Activated CD4-positive, alpha-beta T cell treated with anti-CD3 and anti-CD28 coated beads, Interleukin-2, amount 10 ng/mL, durations not matched to agents 7 days and 5 days (primary cell): ENCODE measurements at places on chromosomes 5 and 9.

DNA sequence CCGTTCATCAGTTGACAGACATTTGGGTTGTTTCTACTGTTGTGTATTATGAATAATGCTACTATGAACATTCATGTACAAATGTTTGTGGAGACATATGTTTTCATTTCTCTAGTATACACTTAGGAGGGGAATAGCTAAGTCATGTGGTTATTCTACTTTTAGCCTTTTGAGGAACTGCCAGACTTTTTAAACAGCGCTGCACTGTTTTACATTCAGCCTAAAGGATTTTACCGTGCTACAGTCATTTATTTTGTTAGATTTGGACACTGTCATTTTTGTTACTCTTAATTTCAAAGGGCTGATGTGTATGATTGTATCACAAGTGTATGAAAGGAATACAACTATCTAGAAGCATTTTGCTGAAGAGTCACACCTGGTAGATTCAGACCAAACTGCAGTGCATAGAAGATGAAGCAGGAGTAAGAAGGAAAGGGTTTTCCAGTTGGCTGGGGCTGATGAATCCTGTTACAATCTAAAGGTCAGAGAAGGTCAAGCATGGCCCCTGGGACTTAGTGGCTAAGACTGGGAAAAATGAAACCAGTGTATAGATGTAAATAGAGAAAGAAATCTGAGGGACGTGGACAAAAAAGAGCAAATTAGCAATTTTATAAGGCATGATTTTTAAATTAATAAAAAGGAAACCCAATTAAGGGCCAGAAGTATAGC lies 509.7 kb downstream of the PSAT1 start:
- no peak for DNase-seq

DNA sequence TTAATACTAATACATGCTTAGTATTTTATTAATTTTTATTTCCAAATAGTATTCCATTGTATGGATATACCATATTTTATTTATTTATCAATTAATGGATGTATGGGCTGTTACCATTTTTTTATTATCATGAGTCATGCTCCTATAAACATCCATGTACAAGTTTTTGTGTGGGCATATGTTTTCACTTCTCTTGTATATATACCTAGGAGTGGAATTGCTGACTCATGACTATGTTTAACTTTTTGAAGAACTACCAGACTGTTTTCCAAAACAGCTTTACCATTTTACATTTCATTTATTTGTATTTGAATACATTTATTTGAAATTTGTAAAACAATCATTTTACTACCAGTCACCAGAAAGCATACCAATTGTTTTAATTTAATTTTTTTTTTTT lies 14.1 kb upstream of the LRRC19 start:
- no peak for DNase-seq

- no peak for DNase-seq
Measured at GRCh38 chr9:12975496-12975895, 200.7 kb downstream of the LURAP1L start.

DNA sequence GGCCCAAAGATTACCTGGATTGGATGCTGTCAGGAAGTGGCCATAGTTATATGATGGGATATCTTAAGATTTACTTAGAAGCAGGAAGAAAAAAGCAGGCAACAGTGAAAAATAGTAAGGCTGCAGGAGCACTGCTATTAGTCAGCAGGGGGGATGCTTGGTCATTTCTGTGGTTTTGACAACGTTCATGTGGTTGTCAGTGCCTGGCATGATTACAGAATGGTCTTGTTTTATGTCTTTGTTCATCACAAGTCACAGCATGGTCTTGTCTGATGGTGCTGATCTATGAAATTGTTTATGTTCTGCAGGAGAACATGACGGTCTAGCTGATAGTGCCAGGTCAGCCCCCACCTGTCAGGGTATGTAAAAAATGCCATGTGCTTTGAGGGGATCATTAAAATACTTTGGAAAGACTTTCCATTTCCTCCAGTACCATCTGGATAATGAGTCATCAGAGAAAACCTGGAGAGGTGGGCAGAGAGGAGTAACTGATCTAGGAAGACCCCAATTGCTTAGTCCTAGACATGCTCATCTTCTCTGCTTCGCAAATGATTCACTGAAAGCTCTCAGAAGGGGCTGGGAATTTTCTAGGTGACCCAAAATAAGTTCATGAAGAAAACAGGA lies 48.5 kb downstream of the PLGRKT start:
- peak; percentile 13 for DNase-seq

DNA sequence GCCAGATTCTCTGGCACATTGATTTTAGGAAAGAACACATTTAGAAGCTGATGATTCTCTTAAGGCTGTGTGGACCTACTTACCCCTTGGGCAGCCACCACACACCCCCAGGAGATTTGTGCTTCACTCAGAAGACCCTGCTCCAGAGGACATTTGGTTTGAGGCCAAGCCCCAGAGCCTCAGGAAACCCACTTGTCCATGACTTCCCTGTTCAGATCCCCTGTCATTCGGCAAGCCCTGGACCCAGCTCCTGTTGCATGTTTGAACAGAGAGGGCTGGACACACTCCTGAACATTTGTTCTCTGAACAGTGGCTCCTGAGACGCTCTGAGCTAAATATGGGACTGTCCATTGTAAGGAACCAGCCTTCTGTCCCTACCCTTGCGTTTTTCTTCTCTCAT lies 82.1 kb downstream of the AMBP start:
- no peak for DNase-seq

GRCh38 chr5:149475777-149476176 lies 75.5 kb downstream of the CSNK1A1 start:
- DNase-seq, result no peak

DNA sequence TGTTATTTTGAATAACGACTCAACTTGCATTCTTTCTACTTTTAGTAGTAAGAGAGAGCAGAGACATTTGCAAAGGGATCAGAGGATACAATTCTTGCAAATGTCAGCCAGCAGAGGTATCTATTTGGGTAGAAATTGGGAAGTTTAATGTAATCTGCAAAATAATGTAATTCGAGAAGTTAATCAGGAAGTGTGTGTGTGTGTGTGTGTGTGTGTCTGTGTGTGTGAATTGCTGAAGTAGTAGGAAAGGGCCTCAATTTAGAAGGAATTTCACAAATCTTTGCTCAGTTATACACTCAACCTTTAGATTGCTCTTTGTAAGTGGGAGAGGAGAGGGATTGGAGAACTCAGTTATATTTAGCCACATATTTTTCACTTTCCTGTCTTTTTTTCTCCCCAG lies 11.0 kb upstream of the IFNA1 start:
- no peak for DNase-seq

GRCh38 chr5:1658665-1659064 lies 134.9 kb upstream of the LPCAT1 start:
- DNase-seq, result no peak
